ENCODE measurements at places on chromosomes 2 and 18.

- DNase-seq = no peak
Measured at GRCh38 chr18:60471652-60472051, 99.1 kb upstream of the MC4R start.

- DNase-seq = no peak
Measured at GRCh38 chr2:65227020-65227455, 593 bp upstream of the ACTR2 start.

GRCh38 chr18:12645751-12646203 is 12.1 kb downstream of the SPIRE1 start:
- no peak for DNase-seq

GRCh38 chr18:61719671-61720070 is 173.1 kb downstream of the RNF152 start:
- no peak for DNase-seq
